ENCODE measurements at places on chromosomes 2 and 18.

DNA sequence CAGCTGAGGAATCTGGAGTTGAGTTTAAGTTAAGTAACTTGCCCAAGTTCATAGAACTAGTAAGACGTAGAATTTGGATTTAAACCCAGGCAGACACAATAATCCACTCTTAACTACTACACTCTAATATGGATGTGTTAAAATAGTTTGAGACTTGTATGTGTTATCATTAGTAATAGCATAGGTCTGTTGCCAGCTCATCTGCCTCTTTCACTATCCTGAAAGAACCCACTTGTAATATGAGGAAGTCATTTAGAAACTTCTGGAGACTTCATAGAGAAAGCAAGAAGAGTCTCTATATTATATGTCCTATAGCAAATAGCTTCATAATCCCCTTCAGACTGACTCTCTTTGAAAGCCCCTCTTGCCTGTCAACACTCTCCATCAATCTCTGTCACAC is 43.0 kb upstream of the ACADL start:
- no peak for DNase-seq

DNA sequence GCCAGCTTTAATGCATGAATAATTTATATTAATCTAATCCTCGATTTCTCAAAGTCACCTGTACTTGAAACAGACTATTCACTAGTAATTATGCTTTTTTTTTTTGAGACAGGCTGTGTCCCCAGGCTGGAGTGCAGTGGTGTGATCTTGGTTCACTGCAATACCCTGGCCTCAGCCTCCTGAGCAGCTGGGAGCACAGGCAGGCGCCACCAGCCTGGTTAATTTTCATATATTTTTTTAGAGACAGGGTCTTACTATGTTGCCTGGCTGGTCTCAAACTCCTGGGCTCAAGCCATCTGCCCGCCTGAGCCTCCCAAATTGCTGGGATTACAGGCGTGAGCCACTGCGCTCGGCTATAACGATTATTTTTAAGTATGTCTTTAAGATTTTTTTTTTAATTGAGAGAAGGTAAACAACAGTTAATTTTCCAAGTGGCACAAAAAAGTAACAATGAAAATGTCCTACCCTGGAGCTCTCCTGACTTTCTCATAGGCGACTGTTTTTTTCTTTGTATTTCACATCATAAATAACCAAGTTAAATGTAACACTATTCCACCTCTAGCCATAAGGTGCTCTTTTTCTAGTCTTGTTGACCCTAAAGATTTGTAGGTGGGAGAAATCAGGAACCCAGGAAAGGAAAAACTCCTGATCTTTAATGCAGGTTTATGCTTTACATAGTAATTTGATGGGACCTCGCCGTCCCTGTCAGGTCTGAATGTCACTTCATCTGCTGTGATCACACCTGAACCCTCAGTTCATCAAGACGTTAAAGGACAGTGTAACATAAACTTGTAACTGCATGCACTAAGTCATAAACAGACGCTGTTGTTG is 1.3 kb upstream of the ANKRD12 start:
- DNase-seq: no peak

GRCh38 chr2:104337869-104338268 is 516.0 kb upstream of the POU3F3 start:
- no peak for DNase-seq

GRCh38 chr2:170816504-170817092 is at the start of gene GAD1:
Gene GAD1, plus strand, starts transcription at chr2:170816887. Its CDS starts 1,705 bp downstream, at chr2:170818592.
- peak; percentile 83 for DNase-seq

DNA sequence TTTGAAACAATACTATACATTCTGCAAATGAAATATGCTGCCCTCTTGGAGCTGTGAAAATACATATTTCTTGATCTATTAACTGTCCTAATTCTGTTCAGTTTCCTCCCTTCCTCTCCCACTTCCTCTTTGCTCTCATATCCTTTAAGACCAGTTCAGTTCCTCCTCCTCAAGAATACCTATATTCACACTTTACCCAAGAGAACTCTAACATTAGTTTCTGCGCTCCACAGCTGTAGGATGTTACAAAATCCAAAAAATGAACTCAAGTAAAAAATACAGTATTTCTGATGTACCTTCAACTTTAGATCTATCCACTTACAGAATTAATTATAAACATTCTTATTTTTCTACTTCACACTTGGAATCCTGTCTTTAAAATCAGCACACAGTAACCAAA is 5.4 kb downstream of the ITSN2 start:
- DNase-seq: no peak

DNA sequence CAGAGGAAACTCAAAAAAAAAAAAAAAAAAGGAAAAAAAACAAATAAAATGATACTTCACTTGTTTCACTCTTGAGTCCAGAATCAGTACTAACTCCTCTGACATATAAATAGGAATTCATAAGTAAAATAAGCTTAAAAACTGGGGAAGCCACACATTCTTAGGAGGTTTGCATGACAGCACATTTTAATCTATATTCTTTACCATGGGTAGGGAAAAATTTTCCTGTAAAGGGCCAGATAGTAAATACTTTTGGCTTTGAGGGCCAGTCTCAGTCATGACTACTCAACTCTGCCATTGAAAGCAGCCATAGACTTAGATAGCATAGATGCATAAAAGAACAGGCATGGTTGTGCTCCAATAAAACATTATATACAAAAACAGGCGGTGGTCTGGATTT is 145.2 kb downstream of the BCL11A start:
- DNase-seq: no peak

DNA sequence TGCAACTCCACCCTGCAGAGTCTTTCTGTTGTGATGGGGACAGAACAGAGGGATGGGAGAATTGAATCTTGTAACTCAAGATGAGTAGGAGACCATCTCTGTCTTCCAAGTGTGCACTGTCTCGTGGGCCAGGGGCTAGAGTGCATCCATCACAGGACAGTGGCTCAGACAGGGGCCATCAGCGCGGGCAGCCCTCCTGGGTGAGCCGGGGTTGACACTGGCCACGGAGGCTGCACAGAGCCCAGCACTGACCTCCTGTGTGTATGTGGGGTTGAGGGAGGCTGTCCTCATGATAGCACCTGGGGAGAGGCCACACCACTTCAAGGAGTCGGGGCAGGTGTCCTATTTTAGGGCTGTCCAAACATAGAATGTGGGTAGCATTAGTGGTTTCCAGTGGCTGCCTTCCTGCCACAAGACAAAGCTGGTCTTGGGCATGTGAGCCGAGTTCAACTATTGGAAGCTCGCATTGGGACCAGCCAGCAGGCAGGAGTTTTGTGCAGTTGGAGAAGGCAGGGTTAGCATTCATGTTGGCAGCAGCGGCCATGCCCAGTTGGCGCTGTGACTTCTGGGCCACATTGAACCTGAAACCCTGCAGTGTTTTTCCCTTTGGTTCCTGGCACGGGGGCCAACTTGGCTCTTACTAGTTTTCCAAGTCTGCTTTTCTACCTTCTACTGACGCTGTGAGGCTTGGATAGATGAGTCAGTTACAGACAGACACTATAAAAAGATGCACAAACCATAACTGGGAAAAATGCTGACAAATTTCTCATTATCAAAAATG is 45.3 kb downstream of the ACOXL start:
- DNase-seq: no peak

GRCh38 chr18:77401173-77401572 is 151.5 kb downstream of the GALR1 start:
- no peak for DNase-seq

DNA sequence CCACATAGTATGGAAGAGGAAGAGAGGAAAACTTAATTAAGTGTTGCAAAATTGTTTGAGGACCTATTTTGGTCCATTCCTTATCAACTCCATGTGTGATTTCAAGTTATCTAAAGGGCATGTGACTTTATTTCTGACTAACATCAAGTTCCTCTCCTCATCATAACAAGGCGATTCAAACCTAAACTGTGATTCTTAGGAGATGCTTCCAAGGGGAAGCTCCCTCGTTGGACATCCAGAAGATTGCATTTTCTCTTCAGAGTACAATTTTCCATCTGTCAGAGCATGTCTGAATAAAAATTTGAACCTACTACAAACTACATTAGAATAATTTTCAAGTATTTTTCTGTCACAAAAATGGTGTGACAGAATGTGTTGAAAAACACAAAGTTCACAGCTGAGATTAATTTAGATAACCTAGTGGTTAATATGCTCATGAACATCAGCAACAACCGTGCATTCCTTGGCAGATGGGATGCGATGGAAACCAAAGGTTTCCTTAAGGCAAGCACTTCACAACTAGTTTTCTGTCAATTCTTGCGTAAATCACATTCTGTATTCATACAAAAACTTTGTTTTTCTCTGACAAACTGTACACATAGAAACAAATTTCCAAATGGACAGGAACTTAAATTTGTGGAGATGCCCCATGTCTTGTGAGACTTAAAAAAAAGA is 4.2 kb downstream of the SFT2D3 start:
- DNase-seq: no peak

Data from COR-L47 (cell line).